ENCODE measurements at places on chromosomes 3 and 15. TPM values are rescaled to one million over a fixed set of nuclear protein-coding genes. Genes with fewer than 3 reads are reported as not detected.

LRRIQ4 gene
- polyA plus RNA-seq, result not detected

CPN2 gene
- polyA plus RNA-seq, result not detected

ASB14 gene
- 0.12 TPM for polyA plus RNA-seq

CADPS gene
- 0.33 TPM for polyA plus RNA-seq

ANKRD63 gene
- polyA plus RNA-seq, result not detected

MESP2 gene
- polyA plus RNA-seq, result 0.17 TPM

FSTL1 gene
- polyA plus RNA-seq, result 24.9 TPM

GRCh38 chr3:27800261-27800660 is 78.1 kb upstream of the EOMES start:
- no peaks in the 10 kb centered on the region for H3K36me3 ChIP-seq
- H3K4me1 ChIP-seq, result no peaks in the 10 kb centered on the region
- H3K4me3 ChIP-seq, result no peak overlapping the region
- no peak for DNase-seq

DNA sequence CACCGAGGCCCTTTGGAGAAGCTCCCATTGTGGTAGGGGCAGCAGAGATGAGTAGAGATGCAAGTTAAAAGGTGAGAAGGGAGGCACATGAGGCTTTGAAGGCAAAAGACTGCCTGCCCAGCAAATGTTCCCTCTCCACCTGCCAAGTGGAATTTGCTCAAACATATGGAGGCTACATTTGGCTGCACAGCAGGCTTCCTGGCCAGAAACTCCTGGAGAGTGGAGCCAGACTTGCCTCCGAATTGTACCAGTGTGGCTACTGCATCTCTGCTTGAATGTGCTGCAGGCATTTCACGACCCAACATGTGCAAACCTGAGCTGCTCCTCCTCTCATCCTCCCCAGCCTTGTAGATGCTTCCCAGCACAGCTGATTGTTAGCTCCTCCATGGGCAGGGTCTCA is 229.2 kb downstream of the ZNF621 start:
- H3K27ac ChIP-seq, result no peak overlapping the region
- no peak overlapping the region for H3K4me3 ChIP-seq
- no peaks in the 10 kb centered on the region for H3K27me3 ChIP-seq

DNA sequence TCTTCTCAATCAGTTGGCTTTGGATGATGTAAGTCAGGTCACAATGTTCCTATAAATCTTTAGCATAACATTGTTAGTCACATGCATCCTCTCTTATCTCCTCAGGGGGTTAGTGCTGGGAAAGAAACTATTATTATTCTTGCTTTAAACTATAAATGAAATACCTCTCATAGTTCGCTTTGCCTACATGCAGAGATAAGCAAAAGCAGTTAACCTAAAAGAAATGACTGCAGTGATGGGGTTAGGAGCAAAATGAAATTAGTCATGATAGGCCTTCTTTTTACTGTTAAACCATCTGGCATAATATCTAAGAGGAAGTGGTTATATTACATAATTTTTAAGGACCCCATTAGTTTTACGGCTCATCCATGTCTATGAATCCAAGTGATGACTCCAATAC is 91.7 kb upstream of the IGSF10 start:
- DNase-seq, result no peak
- H3K27me3 ChIP-seq, result no peaks in the 10 kb centered on the region
- H3K36me3 ChIP-seq, result no peaks in the 10 kb centered on the region
- H3K4me1 ChIP-seq, result no peaks in the 10 kb centered on the region
- H3K27ac ChIP-seq, result no peak overlapping the region
- no peak overlapping the region for H3K4me3 ChIP-seq

- DNase-seq, result no peak
- H3K36me3 ChIP-seq, result peaks cover 3% of the 10 kb centered on the region
- H3K27me3 ChIP-seq, result no peaks in the 10 kb centered on the region
- H3K27ac ChIP-seq, result peak overlapping the region; percentile 58
- H3K4me3 ChIP-seq, result no peak overlapping the region
- H3K4me1 ChIP-seq, result peaks cover 22% of the 10 kb centered on the region
Observed at GRCh38 chr3:195203606-195204005, 67.4 kb downstream of the XXYLT1 start.

DNA sequence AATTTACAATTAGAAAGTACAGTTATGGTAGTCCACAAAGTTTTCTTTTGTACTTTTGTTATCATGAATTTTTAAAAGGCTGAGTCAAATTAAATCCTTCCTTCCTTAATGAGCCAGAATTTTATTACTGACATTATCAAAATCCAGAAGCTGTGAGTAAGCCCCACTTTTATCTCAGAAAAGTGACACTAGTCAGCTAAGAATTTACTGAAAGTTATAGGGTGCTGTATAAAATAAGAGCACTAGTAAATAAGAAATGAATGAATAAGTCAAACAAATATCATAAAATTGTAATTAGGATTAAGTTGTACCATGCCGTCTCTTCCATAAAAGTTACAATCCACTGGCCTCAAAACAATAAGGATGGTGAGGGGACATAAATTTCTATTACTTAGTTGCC is 15.3 kb downstream of the PLOD2 start:
- DNase-seq, result no peak
- H3K4me3 ChIP-seq, result no peak overlapping the region
- no peaks in the 10 kb centered on the region for H3K36me3 ChIP-seq
- no peaks in the 10 kb centered on the region for H3K27me3 ChIP-seq
- peaks cover 28% of the 10 kb centered on the region for H3K4me1 ChIP-seq

DNA sequence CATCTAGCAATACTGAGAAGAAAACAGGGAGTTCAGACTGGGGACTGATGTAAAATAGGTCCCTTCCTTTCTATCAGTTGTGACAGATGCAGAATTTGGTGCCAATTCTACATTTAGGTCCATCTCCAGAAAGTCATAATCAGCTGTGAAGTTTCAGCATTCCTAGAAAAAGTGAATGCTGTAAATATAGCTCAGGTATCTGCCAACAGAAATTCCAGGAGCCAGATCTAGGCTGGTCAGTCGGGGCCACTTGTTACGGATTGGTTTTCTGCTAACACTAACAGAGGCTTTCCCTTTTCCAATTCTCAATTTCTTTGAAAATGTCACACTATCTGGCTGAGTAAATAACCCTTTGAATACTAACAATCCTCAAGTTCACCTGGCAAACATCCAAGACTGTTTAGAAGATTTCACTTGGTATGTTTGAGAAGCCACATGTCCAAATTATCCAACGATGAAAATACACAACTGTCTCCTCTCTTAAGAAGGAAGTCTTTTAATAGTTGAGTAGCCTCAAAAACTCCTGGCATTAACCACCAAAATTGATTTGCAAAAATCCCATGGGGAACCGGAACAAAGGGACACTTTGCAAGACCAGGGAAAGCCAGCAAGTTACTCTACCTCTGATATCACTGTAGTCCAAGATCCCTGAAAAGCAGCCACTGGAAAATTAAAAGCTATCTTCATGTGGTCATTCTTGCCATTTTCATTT is 222.3 kb downstream of the ZMAT3 start:
- H3K4me1 ChIP-seq, result peaks cover 46% of the 10 kb centered on the region
- no peaks in the 10 kb centered on the region for H3K27me3 ChIP-seq
- peak; percentile 81 for DNase-seq
- no peaks in the 10 kb centered on the region for H3K36me3 ChIP-seq
- H3K4me3 ChIP-seq, result no peak overlapping the region

GRCh38 chr3:160398820-160399124 is 253 bp downstream of the IFT80 start:
- H3K27ac ChIP-seq, result peak overlapping the region; percentile 86
- peaks cover 7% of the 10 kb centered on the region for H3K4me1 ChIP-seq

- no peak for DNase-seq
- H3K4me1 ChIP-seq, result no peaks in the 10 kb centered on the region
- H3K36me3 ChIP-seq, result no peaks in the 10 kb centered on the region
- H3K27me3 ChIP-seq, result no peaks in the 10 kb centered on the region
Observed at GRCh38 chr3:181006541-181006940, 17.0 kb upstream of the DNAJC19 start.

- no peaks in the 10 kb centered on the region for H3K27me3 ChIP-seq
- no peak overlapping the region for H3K4me3 ChIP-seq
- DNase-seq, result no peak
- no peaks in the 10 kb centered on the region for H3K4me1 ChIP-seq
- no peak overlapping the region for H3K27ac ChIP-seq
- H3K36me3 ChIP-seq, result no peaks in the 10 kb centered on the region
Observed at GRCh38 chr3:157199841-157200240, 39.9 kb upstream of the CCNL1 start.

- H3K4me1 ChIP-seq, result no peaks in the 10 kb centered on the region
- no peak for DNase-seq
Observed at GRCh38 chr3:59508273-59508672, 458.4 kb upstream of the CFAP20DC start.

DNA sequence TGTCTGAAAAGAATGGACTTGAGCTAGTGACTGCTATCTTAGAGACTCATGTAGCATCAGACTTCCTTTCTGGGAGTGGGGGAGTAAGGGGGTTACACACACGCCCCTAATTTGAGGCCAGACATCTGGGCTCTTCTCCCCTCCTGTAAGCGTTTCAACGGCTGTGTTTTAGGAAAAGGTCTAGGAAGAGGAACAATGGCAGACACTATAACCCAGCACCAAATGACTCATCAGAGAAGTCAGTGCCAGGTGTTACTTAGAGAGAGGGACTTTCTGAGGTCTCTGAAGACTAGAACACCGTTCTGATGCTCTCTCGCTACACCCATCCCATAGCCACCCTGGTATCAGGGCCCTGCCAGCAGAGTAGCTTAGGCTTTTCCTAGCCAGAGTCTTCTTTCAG is 65.5 kb downstream of the SSUH2 start:
- no peak for DNase-seq
- H3K27ac ChIP-seq, result no peak overlapping the region

GRCh38 chr3:20573175-20573574 is 387.2 kb upstream of the SGO1 start:
- no peak for DNase-seq
- no peak overlapping the region for H3K27ac ChIP-seq
- no peak overlapping the region for H3K4me3 ChIP-seq
- no peaks in the 10 kb centered on the region for H3K27me3 ChIP-seq
- H3K36me3 ChIP-seq, result no peaks in the 10 kb centered on the region
- H3K4me1 ChIP-seq, result no peaks in the 10 kb centered on the region

DNA sequence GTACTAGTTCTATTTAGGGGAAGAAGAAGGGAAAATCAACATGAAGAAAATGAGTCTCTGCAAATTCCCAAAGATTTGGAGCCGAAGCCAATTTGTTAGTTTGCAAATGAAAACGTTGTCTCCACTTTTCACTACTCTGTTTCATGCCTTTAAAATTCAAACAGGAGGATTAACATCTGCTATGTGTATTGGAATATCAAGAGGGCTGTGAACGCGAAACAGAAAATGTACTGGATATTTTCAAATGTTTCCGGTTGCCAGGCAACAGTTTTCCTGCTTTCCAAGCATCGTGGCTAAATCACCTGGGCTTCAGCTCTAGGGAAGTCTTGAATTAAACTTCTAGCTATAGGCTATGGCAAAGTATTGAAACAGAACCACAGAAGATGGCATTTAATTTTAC is 172.8 kb downstream of the KCNMB2 start:
- DNase-seq, result peak; percentile 57
- H3K36me3 ChIP-seq, result no peaks in the 10 kb centered on the region
- no peak overlapping the region for H3K4me3 ChIP-seq
- H3K27me3 ChIP-seq, result no peaks in the 10 kb centered on the region

- H3K4me1 ChIP-seq, result no peaks in the 10 kb centered on the region
- no peaks in the 10 kb centered on the region for H3K36me3 ChIP-seq
- no peak for DNase-seq
- no peak overlapping the region for H3K4me3 ChIP-seq
- no peak overlapping the region for H3K27ac ChIP-seq
Observed at GRCh38 chr3:118480101-118480860, 554.4 kb downstream of the IGSF11 start.

GRCh38 chr3:4721511-4721911 is 228.4 kb downstream of the ITPR1 start:
- H3K27ac ChIP-seq, result peak overlapping the region; percentile 34
- H3K4me1 ChIP-seq, result no peaks in the 10 kb centered on the region
- H3K27me3 ChIP-seq, result no peaks in the 10 kb centered on the region
- no peak overlapping the region for H3K4me3 ChIP-seq
- DNase-seq, result no peak
- no peaks in the 10 kb centered on the region for H3K36me3 ChIP-seq

DNA sequence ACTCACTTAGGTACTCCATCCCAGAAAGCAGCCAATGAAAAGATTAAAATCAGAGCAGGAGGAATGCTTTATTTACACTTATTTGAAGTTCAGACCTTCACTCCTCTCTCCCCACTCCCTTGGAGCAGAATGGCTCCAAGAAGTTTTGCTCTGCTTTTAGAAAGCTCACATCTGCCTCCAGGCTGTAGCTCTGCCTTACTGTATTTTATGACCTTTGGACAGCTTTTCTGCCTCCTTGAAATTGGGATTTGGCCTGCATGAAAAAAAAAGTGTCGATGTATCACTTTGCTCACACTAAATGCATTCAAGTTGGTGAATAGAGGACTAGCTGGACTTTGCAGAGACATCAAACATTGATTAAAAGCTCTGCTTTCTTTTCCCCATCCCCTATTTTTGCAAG is 95.3 kb downstream of the SLC9A9 start:
- H3K4me1 ChIP-seq, result peaks cover 13% of the 10 kb centered on the region
- no peak overlapping the region for H3K4me3 ChIP-seq
- H3K36me3 ChIP-seq, result no peaks in the 10 kb centered on the region
- H3K27ac ChIP-seq, result no peak overlapping the region

- DNase-seq, result no peak
- no peak overlapping the region for H3K4me3 ChIP-seq
- no peak overlapping the region for H3K27ac ChIP-seq
- H3K36me3 ChIP-seq, result no peaks in the 10 kb centered on the region
- no peaks in the 10 kb centered on the region for H3K4me1 ChIP-seq
Observed at GRCh38 chr3:61080737-61081445, 170.4 kb downstream of the FHIT start.

GRCh38 chr15:90959028-90959595 is 4.4 kb downstream of the RCCD1 start:
- H3K4me3 ChIP-seq, result no peak overlapping the region
- DNase-seq, result no peak
- no peak overlapping the region for H3K27ac ChIP-seq
- H3K4me1 ChIP-seq, result peaks cover 9% of the 10 kb centered on the region
- peaks cover 11% of the 10 kb centered on the region for H3K36me3 ChIP-seq

DNA sequence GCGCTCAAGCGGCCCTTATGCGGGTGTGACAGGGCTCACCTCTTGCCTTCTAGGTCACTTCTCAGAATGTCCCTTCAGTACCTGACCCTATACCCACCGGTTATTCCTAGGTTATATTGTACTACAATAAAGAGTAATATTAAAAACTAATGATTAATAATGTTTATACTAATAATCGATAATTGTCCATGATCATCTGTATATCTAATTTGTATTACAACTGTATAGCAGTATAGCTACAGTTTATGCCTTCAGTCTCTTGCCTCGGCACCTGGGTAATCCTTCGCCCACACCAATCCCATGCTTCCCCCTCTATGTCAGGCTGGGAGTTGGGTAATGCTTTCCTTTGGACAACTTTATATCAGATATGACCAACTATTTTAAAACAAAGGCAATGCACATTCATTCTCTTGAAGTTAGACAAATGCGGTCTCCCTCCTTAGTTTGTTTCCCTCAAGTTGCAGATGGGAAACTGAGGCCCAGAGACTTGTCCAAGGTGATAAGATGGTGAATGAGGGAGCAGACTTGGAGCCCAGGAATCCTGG is 3.4 kb downstream of the FAH start:
- DNase-seq, result no peak
- H3K36me3 ChIP-seq, result peaks cover 1% of the 10 kb centered on the region
- H3K4me1 ChIP-seq, result peaks cover 27% of the 10 kb centered on the region
- no peak overlapping the region for H3K4me3 ChIP-seq

GRCh38 chr3:66553441-66554113 is 52.8 kb upstream of the LRIG1 start:
- H3K27me3 ChIP-seq, result no peaks in the 10 kb centered on the region
- H3K4me1 ChIP-seq, result no peaks in the 10 kb centered on the region
- DNase-seq, result no peak
- no peaks in the 10 kb centered on the region for H3K36me3 ChIP-seq
- no peak overlapping the region for H3K27ac ChIP-seq

All from lung (tissue), 17 donors.